ENCODE measurements at places on chromosomes 13 and 19.

DNA sequence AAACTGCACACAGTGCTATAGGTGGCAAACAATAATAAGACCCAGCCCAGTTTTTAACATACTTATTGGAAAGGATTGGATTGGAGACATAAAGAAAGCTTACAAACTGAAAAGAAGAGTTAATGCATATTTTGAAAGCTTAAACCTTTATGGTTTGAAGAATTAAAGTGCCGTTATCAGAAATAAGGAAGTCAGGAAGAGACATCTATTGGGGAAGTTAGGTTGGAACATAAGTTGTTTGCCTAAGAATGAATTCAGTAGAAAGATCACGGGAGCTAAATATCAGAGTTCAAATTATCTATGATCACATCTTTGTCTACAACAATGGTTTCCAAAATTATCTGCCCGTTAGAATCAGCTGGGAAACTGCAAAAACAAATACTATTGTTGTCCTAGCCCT is 767.9 kb downstream of the PCDH9 start:
- no peak for DNase-seq

DNA sequence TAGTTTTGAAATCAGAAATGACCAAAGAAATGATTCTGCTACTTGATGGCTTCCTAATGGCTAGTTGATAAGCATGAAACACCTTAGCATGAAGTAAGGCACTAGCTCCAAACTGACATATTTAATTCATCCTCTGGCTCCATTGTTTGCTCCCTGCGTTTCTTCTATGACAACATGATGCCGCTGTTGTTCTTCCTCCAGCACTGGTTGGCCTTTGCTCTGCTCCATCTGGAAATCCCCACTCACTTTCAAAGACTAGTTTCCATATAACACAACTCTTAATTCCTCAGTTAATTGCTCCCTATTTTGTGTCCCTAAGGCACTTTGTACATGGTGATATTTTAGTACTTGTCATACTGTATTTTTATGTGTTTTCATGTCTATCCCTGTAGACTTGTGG is 151.6 kb downstream of the GPC6 start:
- no peak for DNase-seq

- no peak for DNase-seq
Observed at GRCh38 chr13:24741016-24741662, 22.8 kb upstream of the RNF17 start.

GRCh38 chr13:45527699-45528462 is 63.1 kb downstream of the COG3 start:
- DNase-seq: no peak

GRCh38 chr19:44789943-44790483 is 12.3 kb downstream of the CBLC start:
- DNase-seq: no peak

DNA sequence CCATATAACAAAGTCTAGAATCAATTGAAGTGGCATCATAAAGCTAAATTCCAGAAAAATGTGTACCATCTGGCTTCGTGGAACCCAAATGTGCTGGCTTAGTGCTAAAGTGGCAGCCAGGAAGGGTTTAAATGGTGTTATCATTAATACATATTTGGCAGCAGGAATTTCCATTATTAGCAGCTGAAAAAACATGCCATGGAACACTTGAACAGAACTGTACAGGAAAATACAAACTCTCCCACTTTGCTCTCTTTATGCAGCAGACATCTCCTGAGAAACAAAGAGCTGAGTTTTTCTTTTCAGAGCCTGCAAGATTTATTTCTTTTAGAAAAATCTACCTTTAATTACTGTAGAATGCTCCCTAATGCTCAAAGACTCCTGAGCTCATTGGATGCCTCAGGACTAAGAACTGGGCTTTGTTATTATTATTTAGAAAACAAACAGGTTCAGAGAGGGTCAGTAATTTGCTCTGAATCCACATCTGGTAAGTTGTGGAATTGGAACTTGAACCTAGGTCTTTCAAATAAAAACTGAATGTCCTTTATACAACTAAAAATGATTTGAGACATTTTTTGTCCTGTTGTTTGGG is 179.0 kb downstream of the LACC1 start:
- no peak for DNase-seq

- no peak for DNase-seq
Observed at GRCh38 chr19:9863759-9864158, 28.6 kb downstream of the PIN1 start.

DNA sequence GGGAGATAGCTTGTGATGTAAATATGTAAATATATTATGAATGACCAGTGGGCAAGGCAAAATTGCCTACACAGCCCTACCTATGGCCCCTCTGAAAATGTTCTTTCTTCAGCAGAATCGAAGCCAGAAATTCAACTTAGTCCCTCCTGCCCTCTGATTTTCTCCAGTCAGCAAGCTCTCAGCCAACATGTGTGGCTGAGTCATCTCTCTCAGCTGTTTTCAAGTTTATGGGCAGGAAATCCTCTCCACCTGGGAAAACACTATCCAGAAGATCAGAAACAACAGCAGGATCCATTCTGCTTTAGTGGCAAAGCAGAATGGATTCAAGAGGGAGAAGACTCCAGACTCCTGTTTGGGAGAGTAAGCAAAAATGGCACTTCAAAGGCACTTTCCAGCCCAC is 8.9 kb upstream of the ZNF527 start:
- no peak for DNase-seq

- no peak for DNase-seq
Observed at GRCh38 chr13:52974711-52975110, 53.9 kb upstream of the OLFM4 start.

- no peak for DNase-seq
Observed at GRCh38 chr13:39909634-39910033, 254.2 kb downstream of the COG6 start.

DNA sequence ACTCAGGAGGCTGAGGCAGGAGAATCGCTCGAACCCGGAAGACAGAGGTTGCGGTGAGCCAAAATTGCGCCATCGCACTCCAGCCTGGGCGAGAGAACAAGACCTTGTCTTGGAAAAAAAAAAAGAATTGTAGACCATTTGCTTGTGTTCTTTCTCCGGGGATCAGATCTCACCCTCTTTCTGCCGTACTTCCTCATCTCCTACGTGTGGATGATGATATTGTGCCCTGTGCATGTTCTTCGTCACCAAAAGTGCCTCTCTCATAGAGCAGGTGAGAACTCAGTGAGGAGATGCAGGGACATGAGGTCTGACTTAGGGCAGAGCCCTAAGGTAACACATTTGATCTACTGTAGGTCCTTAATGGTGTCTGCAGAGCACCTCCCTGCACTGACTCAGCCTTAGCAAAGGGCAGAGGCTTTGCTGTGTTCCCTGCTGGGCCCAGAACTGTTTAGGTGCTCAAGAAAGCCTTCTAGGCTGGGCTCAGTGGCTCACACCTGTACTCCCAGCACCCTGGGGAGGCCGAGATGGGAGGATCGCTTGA is 1.3 kb downstream of the APOC2 start:
- DNase-seq: no peak

DNA sequence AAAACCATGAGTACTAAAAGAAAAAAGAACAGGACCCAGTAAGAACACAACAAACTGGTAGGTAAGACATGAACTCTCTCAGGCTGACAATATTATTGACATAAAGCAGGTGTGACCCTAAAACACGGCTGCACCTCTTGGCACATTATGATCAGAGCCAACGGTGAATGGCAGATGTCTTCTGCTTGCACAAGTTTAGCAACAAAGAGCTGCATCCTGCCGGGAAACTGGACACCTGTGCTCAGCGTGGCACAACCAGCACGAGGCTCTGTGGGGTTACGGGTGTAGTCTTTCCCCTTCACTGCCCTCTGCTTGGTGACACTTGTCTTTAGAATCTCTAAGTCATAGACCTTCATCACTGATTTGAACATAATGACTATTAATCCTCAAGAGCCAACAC is 97.9 kb downstream of the DOCK9 start:
- no peak for DNase-seq

GRCh38 chr13:50948601-50949000 is 39.0 kb downstream of the RNASEH2B start:
- no peak for DNase-seq

DNA sequence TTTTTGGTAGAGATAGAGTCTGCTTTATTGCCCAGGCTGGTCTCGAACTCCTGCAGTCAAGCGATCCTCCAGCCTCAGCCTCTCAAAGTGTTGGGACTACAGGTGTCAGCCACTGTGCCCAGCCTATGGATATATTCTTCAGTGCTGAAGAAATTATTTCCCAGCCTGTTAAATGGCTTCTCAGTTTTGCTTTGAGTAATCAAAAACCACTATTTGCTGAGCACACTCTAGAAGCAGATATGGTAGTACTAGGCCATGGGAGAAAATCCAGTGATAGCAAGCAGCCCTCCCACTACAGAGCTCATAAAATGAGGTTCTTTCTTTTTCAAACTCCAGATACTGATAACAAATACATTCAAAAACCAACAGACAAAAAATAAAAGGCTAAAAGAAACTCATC is 80.6 kb upstream of the CLDN10 start:
- no peak for DNase-seq

DNA sequence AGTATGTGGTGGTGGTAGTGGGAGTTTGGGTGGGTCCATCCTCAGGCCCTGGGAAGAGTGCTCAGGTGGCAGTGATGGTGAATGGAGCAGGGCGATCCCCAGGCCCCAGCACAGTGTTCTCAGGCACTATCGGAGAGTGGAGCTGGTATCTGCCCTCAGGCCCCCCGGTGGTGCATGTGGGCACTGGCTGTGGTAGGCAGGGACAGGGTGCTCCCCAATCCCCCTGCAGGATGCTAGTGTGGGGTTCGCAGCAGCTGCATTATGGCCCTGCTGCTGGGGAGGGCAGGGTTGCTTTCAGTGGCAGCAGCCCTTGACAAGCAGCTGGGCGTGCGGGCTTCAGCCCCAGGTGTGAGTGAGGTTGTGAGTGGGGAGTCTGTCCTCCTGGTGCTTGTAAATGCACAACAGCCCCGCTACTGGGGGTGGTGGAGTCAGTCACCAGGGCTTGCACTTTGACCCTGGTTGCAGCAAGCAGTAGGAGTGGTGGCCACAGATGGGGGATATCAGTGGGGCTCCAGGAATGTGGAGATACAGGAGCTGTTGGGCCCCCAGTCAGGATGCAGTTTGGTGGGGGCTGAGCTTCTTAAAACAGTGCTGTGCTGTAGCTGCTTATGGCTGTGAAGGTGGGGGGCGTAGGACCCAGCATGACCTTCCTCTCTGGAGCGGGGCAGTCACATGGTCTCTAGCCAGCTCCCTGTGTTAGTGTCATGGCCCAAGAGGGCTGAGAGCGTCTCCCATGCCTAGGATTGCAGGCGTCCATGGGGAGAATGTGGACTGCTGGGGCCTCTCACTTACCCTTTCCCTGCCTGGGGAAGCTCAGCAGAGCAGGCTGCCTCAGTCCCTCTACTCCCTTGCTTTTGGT is 38.7 kb upstream of the ARHGEF7 start:
- DNase-seq: no peak

DNA sequence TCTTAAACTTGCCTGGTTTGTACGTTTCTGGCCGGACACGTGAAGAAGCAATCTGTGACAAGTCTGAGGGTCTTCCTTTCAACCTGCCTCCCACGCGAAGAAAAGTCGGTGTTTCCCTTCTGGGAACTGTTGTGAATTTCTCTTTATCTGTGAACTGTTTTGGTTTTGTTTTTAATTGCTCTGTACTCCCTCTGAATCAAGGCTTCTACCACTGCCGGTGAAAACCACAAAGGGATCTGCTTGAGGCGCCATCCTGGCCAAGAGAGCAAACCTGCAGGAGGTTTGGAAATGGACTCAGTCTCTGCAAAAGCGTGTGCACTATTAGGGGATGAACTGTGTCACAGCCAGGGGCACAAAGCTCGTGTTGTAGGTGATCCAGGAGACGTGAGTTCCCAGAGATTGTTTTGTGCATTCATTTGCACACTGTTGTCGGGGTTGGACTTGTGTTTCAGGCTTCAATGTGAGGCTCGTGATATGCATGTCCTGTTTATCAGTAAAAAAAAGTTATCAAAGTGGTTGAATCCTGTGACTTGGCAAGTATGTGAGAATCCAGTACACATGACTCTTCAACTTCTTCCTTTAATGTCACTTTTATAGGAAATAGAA is 9.7 kb downstream of the SIGLEC8 start:
- DNase-seq: no peak

DNA sequence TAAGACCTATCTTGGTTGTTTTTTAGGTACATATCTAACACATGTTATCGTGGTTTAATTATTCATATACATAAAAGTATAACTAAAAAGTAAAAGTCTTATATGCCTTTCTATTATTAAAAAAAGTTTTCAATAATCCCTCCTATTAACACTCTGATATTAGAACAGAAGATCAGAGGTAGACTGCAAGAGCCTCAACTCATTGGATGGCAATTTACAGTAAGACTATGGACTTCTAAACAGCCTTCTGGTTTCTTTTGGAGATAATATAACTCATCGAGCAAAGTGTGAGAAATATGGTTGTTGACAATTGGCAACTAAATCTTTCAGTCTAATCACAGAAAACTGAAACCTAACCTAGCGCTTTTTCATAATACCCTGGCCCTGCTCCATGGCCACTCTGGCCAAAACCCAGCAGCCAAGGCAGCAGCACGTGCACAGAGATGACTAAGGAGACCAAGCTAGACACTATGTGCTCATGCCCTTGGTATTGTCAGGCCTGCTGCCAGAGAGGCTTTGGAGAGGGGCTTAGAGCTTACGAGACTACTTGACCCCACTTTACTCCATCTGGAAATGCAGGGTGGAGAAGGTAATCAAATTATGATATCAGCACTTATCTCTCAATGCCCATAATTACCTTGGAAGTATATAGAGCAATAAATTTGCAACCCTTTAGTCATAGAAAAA is 40.6 kb upstream of the EEF1AKMT1 start:
- no peak for DNase-seq

GRCh38 chr13:33072759-33073158 is 56.5 kb downstream of the KL start:
- no peak for DNase-seq

DNA sequence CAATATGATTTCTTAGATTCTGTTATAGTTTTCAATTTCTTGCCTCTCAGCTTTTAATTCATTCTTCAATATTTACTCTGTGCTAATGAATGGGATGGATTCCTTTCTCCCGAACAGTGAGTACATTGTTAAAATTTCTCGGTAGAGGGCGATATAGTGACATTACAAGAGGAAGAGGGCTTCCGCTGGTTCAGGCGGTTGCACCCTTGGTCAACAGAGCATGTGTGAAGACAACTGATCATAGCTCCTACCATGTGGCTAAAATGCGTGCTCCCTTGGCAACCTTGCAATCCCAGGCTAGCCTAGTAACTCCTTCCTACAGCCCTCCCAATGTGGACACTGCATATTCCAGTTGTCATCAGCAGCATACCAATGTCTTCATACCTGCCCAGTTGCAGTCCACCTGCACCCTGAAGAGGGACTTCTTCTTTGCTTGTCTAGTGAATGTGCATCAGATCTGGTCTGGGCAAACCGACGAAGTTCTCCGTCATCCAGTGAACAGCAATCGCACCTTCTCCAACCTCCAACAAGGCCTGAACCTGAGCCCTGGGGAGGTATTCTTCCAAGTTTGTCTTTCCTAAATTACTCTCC is 653.0 kb upstream of the GPC6 start:
- DNase-seq: no peak

- DNase-seq: no peak
Observed at GRCh38 chr13:101017123-101017872, 342.7 kb upstream of the TMTC4 start.

- no peak for DNase-seq
Observed at GRCh38 chr19:30376826-30377425, 4.7 kb downstream of the ZNF536 start.

Measured in epithelial cell of prostate (primary cell).